Body of pancreas (tissue), 4 donors: ENCODE measurements at places on chromosomes 7 and 10. TPM values are rescaled to one million over a fixed set of nuclear protein-coding genes. Genes with fewer than 3 reads are reported as not detected.

GRCh38 chr10:101066896-101067355 is 5.1 kb downstream of the KAZALD1 start:
- H3K4me3 ChIP-seq, result peak overlapping the region; percentile 0
- peaks cover 37% of the 10 kb centered on the region for H3K4me1 ChIP-seq
- no peak for DNase-seq
- H3K27ac ChIP-seq, result no peak overlapping the region

The FXYD4 gene
- not detected for total RNA-seq

- H3K4me3 ChIP-seq, result no peak overlapping the region
- H3K27me3 ChIP-seq, result no peaks in the 10 kb centered on the region
- H3K27ac ChIP-seq, result no peak overlapping the region
Observed at GRCh38 chr7:87450706-87451105, 24.8 kb downstream of the ABCB4 start.

- H3K27me3 ChIP-seq, result no peaks in the 10 kb centered on the region
- no peak for DNase-seq
- H3K27ac ChIP-seq, result no peak overlapping the region
- peaks cover 26% of the 10 kb centered on the region for H3K4me1 ChIP-seq
- H3K4me3 ChIP-seq, result no peak overlapping the region
Observed at GRCh38 chr7:12943781-12944180, 256.3 kb downstream of the ARL4A start.

The PRSS37 gene
- not detected for total RNA-seq

The MYO3A gene
- total RNA-seq, result 1.6 TPM

The GPR15LG gene
- total RNA-seq, result not detected

DNA sequence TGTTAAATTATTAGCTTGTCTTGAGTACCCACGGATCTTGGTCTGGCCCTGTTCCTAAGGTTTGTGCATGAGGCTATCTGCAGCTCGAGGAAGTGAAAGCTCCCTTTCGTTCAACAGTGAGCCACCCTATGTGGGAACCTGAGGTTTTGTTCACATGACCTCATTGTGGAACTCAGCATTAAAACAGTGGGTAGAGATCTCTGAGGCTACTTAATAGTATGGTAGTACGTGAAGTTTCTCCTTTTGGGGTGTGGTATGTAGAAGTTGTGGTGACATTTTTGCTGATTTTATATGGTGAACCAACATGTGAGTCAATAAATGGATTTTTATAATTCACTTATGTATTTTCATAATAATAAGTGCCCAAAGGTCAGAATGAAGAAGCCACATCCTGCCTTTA is 252.7 kb upstream of the FERD3L start:
- peak; percentile 8 for DNase-seq
- H3K27ac ChIP-seq, result no peak overlapping the region
- no peak overlapping the region for H3K4me3 ChIP-seq
- H3K27me3 ChIP-seq, result no peaks in the 10 kb centered on the region

- no peaks in the 10 kb centered on the region for H3K4me1 ChIP-seq
- H3K4me3 ChIP-seq, result no peak overlapping the region
- H3K27me3 ChIP-seq, result no peaks in the 10 kb centered on the region
- H3K27ac ChIP-seq, result no peak overlapping the region
- H3K36me3 ChIP-seq, result no peaks in the 10 kb centered on the region
Observed at GRCh38 chr7:4208086-4208485, 474.0 kb upstream of the FOXK1 start.

DNA sequence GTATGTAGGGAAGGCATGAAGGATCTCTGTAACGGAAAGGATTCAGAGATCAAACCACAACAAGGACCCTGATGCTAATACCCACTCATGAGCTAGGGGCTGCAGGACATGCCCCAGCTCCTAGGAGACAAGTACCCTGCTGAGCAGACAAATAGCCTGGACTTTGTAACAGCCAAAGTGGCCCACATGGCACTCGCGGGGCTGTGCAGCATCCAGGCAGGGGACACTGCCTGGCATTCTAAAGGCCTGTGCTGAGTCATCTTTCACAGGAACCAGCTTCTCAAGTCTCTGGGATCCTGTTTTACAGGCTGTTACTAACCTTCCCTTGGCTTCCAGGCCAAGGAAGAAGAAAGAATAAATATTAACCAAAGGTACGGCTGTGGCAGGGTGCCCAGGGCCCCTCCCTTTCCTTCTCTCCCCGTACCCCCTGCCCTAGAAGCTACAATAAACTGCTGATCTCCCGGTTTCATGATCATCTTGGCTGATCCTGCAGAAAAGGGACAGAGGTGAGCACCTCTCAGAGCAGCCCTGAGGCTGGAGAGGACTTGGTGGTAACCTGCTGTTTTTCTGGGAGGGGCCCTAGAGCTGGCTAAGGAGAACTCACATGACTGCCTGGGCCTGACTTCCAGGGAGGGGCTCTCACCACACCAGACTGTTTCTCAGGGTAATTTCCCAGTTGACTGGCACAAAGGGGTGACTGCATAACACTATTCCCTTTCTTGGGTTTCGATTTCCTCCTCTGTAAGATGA is 4.2 kb upstream of the RPEL1 start:
- H3K4me1 ChIP-seq, result peaks cover 18% of the 10 kb centered on the region
- H3K36me3 ChIP-seq, result no peaks in the 10 kb centered on the region
- H3K27me3 ChIP-seq, result no peaks in the 10 kb centered on the region
- DNase-seq, result peak; percentile 77
- H3K27ac ChIP-seq, result peak overlapping the region; percentile 84
- H3K4me3 ChIP-seq, result no peak overlapping the region

The VSTM2A gene
- total RNA-seq, result not detected

The SLC29A4 gene
- total RNA-seq, result 13.2 TPM

- no peaks in the 10 kb centered on the region for H3K27me3 ChIP-seq
- H3K4me3 ChIP-seq, result no peak overlapping the region
- no peak for DNase-seq
- no peaks in the 10 kb centered on the region for H3K36me3 ChIP-seq
Observed at GRCh38 chr10:69499726-69500689, 48.7 kb downstream of the TSPAN15 start.

- H3K27me3 ChIP-seq, result no peaks in the 10 kb centered on the region
- DNase-seq, result peak; percentile 4
- no peak overlapping the region for H3K27ac ChIP-seq
- no peaks in the 10 kb centered on the region for H3K4me1 ChIP-seq
Observed at GRCh38 chr10:42963312-42963711, 113.6 kb upstream of the RET start.

The PRKCQ gene
- total RNA-seq, result 0.33 TPM

DNA sequence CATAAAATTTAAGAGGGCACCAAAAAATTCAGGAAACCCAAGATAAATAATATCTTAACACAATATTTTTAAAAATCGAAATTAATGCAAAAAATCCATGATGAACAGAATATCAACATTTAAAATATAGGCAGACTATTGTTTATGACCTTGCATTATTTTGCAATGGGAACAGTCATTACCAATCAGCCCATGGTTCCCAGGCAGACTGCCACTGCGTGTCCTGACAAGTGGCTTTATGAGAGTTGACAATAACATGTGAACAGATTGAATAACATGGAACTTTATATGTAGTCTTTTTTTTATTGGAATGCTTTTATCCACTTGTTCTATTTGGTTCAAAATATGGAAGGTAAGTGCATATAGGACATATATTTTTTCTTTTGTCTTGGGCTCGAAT is 3.1 kb upstream of the AVPI1 start:
- no peak overlapping the region for H3K4me3 ChIP-seq
- H3K27me3 ChIP-seq, result no peaks in the 10 kb centered on the region
- H3K36me3 ChIP-seq, result no peaks in the 10 kb centered on the region
- no peak for DNase-seq
- no peak overlapping the region for H3K27ac ChIP-seq
- H3K4me1 ChIP-seq, result peaks cover 30% of the 10 kb centered on the region

DNA sequence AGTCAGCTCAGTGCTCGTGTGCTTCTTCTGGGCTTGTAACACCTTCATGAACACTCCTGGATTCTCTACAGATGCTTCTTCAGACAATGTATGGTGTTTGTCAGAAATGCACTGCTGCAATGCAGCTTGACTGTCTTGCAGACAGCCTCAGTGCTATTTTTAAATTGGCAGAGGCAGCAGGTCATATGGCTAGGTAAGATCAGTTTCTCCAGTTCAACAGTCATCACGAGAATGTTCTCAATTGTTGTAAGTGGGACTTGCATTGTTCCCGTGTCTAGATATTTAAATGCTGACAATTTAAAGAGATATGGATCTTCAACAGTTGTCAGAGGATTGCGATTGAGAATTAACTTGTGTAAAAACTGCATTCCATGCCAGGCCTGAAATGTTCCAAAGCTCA is 7.6 kb upstream of the ACBD5 start:
- no peak overlapping the region for H3K27ac ChIP-seq
- no peaks in the 10 kb centered on the region for H3K36me3 ChIP-seq
- DNase-seq, result no peak
- peaks cover 8% of the 10 kb centered on the region for H3K4me1 ChIP-seq
- H3K4me3 ChIP-seq, result no peak overlapping the region

- no peaks in the 10 kb centered on the region for H3K4me1 ChIP-seq
- no peaks in the 10 kb centered on the region for H3K36me3 ChIP-seq
- DNase-seq, result no peak
- H3K27me3 ChIP-seq, result no peaks in the 10 kb centered on the region
- no peak overlapping the region for H3K4me3 ChIP-seq
- H3K27ac ChIP-seq, result no peak overlapping the region
Observed at GRCh38 chr7:21063106-21063505, 276.4 kb upstream of the SP8 start.

- no peak overlapping the region for H3K4me3 ChIP-seq
- H3K27ac ChIP-seq, result no peak overlapping the region
- H3K36me3 ChIP-seq, result no peaks in the 10 kb centered on the region
- no peaks in the 10 kb centered on the region for H3K27me3 ChIP-seq
Observed at GRCh38 chr7:144011458-144012230, 11.5 kb downstream of the OR6B1 start.

DNA sequence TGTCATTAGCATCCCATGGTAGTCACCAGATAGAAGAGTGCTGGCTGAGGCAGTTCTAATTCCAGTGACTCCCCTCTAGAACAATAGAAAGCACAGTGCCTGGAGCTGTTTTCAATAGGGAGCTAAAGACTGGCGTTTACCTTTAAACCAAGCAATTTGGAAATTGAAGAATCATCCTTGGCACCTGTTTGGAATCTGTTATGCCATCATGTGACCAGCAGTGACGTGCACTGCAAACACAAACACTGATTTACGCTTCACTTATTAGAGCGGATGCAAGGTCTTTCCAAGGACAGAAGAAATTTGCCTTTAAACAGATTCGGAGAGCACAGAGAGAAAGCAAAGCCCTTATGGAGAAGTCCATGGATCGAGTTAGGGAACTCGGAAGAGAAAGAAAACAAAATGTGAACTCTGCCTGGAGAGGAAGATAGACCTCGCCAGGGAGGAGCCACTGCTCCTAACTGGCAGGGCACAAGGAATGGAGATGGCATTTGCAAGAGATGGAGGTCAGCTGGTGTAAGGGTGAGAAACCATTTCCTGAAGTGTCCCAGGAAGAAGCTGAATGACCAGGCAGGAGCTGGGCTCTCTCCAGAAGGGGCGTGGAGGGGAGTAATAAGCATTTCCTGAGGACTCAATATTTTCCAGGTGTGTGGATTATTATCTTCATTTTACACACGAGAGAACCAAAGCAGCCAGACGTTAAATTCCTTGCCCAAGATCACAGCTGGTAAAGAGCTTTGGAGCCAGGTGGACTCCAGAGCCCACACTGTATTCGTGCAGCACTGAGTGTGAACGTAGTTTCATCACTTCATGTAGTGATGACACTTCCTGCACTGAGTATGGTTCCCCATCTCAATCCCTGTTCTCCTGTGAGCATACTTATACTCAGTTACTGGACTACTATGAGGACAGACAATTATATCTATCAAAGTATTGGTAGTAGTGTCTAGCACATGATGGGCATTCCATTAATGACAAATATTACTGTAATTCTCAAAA is 97.7 kb downstream of the CUBN start:
- no peaks in the 10 kb centered on the region for H3K27me3 ChIP-seq
- H3K4me3 ChIP-seq, result no peak overlapping the region
- no peak overlapping the region for H3K27ac ChIP-seq
- H3K4me1 ChIP-seq, result no peaks in the 10 kb centered on the region

The CDHR3 gene
- 14.8 TPM for total RNA-seq

DNA sequence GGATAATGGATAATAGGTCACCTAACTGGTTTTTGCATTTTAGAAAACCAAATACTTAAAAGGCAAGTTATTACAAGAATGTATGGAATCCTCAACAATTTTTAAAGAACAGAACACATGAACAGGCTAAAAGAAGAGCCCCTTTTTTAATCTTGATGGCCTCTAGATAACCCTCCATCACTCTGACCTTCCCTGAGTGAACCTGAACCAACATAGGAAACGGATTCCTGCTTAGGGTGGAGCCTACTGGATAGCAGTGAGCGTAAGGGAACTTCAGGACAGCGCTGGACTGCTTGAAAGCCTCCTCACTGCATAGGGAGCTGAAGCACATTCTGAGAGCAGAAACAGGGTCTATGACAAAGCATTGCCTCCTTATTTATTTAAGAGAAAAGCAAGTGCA is 20.5 kb downstream of the TRPV5 start:
- H3K4me1 ChIP-seq, result peaks cover 56% of the 10 kb centered on the region
- no peak for DNase-seq
- no peak overlapping the region for H3K27ac ChIP-seq
- no peak overlapping the region for H3K4me3 ChIP-seq
- H3K36me3 ChIP-seq, result no peaks in the 10 kb centered on the region

The CALD1 gene
- 57.0 TPM for total RNA-seq

The HOXA13 gene
- not detected for total RNA-seq

The PHYH gene
- total RNA-seq, result 23.4 TPM

DNA sequence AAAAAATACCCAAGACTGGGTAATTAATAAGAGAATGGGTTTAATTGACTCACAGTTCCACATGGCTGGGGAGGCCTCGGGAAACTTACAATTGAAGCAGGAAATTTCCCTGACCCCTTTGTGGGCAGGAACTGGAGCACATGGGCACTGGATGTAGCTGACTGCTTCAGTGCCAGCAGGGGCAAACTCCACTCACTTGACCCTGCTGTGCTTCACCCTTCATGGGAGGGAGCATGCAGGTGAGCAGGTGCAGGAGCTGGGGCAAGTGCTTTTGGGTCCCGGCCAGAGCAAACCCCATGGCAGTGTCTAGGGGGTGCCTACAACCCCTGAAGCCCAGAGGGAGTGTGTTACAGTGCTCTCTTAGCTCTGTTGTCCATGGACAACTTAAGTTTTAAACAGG is 132.6 kb downstream of the AKR1D1 start:
- peak; percentile 69 for DNase-seq
- no peaks in the 10 kb centered on the region for H3K27me3 ChIP-seq
- H3K27ac ChIP-seq, result peak overlapping the region; percentile 16
- H3K36me3 ChIP-seq, result no peaks in the 10 kb centered on the region
- H3K4me1 ChIP-seq, result peaks cover 28% of the 10 kb centered on the region
- H3K4me3 ChIP-seq, result no peak overlapping the region

DNA sequence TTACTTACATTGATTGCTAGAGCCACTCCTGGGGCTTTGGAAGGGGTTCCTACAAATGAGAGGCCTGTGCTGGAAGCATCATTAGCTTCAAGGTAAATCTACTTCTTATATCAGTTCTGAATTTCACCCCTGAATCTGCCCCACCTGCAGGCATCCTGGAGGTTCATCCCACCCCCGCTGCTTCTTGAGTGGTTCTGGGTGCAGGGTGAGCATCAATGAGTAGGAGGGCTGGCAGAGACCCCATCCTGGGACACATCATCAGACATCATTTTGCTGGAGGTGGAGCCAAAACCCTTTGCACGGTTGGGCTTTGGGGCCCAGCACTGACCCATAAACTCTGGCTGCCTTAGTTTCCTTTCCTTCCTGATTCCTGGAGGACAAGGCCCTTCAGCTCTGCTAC is 143.7 kb downstream of the PTPN20 start:
- H3K27me3 ChIP-seq, result no peaks in the 10 kb centered on the region
- no peaks in the 10 kb centered on the region for H3K36me3 ChIP-seq
- H3K4me3 ChIP-seq, result no peak overlapping the region
- no peak overlapping the region for H3K27ac ChIP-seq
- DNase-seq, result no peak
- H3K4me1 ChIP-seq, result no peaks in the 10 kb centered on the region
